ENCODE measurements at places on chromosomes 4 and X.

DNA sequence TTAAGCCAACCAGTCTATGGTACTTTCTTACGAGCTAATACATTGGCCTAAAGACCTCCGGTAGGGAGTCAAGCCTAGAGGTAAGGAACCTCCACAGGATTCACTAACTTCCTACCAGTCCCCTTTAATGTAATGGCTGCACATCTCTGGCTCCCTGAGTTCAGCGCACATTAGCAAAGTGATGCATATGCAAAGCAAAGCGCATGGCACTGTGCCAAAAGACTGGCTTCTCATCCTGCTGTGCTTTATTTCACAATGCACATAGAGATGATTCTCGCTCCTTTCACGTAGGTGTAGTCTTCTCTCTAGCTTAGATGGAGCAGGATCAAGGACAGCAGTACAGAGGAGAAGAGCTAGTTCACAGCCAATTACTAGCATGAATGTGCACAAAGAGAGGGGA is 14.6 kb upstream of the CLTRN start:
- DNase-seq = no peak

DNA sequence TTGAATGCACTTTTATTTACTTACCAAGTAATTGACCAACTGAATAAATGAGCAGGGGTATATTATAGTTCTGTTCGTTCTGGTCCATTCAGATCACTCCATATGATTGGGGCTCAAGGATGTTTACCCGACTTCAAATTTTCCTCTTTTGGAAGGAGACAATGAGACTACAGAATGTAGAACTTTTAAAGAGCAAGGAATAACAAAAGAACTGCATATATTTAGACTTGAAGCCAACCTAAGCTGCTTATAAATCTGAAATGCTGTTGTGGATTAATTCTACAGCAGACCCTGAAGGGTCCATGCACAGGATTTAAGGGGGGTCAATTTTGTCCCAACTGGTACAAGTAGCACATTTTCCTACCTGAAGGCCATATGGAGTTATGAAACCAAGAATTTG is 610.8 kb downstream of the RAB28 start:
- no peak for DNase-seq

GRCh38 chr4:112520598-112521122 is 4.7 kb upstream of the NEUROG2 start:
- no peak for DNase-seq

- no peak for DNase-seq
Measured at GRCh38 chr4:119659576-119659975, 31.0 kb upstream of the PDE5A start.

DNA sequence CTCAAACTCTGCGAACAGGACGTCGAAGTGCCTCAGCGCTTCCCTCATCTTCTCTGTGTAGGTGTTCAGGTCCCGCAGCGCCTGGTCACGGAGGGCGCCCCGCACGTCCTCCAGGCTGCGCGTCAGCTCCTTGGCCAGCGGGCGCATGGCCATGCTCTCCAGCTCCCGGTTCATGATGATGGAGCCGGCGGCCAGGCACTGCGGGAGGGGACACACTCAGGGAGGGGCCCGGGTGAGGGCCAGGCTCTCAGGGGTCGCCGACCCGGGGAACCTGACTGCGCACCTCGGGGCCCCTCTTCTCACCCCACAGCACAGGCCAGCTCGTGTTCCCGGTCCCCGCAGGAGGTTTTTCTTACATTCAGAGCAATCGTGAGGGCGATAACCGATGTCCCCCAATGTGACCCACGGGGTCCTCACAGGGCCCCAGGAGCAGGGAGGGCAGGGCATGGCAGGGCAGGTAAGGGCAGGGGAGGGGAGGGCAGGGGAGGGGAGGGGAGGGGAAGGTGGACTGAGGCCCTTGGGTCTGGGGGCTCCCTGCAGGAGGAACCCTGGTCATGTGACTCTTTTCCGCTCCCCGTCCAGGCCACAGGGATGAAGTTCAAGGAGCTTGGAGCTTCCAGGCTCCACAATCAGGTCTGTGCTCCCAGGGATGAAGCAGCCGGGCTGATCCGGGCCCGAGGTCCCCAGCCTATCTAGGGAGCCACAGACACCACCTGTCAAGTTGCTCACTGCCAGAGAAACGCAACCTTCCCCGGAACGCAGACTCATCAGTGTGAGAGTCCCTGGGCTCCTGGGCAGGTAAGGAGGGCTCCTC is 77.8 kb upstream of the MXD4 start:
- no peak for DNase-seq

- DNase-seq = no peak
Measured at GRCh38 chr4:105197777-105198176, 51.1 kb downstream of the TET2 start.

DNA sequence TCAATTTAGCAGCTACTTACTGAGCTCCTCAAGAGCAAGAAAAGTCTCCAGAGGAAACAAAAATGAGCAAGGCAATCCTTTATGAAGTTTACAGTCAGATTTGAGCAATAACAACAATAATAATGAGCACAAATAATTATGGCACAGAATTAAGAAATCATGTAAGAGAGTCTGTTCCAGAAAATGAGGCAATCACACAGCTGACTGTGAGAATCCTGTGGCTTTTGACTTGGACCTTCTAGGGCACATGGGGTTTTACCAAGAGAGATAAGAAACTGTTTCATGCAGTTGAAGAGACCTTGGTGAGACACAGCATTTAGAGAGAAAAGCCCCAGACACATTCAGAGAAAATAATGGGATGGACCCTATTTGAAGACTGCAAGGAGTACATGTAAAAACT is 362.6 kb upstream of the MAGEB2 start:
- no peak for DNase-seq

DNA sequence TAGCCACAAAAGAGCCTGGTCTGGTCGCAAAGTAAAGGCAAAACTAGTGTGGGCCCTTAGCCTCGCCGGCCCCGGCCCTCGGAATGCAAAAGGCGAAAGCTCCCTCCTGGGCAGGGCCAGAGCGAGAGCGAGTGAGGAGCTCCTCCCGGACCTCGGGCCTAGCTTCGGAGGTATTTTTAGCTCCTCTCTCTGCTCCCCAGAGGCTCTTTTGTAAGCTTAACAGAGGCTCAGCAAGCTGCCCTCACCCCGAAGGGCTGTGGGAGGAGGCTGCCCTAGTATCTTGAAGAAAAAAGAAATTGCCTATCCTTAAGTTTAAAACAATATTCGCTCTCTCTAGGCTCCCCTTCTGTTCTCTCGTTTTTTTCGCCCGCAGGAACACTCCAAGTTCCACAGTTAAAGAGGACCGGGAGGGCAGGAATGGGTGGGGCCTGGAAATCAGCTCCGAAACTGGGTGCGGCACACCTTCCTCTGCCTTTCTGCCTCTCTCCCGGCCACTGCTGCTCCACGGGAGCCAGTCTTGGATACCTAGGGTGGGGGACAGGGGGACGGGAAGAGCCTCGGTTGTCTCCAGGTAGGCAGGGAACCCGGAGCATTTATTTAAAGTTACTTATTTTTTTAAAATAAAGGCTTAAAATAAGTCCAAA is 12.1 kb downstream of the HAND2 start:
- DNase-seq = no peak

- no peak for DNase-seq
Measured at GRCh38 chr4:51859476-51860031, 16.6 kb downstream of the DCUN1D4 start.

DNA sequence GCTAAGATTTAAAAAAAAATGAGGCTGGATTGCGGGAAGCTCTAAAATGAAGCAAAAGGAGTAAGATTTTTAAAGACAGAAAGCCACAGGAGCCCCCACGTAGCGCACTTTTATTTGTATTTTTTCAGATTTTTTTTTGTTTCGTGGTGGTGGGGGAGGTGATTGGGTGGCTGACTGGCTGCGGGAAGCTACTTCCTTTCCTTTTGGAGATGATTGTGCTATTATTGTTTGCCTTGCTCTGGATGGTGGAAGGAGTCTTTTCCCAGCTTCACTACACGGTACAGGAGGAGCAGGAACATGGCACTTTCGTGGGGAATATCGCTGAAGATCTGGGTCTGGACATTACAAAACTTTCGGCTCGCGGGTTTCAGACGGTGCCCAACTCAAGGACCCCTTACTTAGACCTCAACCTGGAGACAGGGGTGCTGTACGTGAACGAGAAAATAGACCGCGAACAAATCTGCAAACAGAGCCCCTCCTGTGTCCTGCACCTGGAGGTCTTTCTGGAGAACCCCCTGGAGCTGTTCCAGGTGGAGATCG is 908 bp downstream of the PCDH10 start:
- no peak for DNase-seq

DNA sequence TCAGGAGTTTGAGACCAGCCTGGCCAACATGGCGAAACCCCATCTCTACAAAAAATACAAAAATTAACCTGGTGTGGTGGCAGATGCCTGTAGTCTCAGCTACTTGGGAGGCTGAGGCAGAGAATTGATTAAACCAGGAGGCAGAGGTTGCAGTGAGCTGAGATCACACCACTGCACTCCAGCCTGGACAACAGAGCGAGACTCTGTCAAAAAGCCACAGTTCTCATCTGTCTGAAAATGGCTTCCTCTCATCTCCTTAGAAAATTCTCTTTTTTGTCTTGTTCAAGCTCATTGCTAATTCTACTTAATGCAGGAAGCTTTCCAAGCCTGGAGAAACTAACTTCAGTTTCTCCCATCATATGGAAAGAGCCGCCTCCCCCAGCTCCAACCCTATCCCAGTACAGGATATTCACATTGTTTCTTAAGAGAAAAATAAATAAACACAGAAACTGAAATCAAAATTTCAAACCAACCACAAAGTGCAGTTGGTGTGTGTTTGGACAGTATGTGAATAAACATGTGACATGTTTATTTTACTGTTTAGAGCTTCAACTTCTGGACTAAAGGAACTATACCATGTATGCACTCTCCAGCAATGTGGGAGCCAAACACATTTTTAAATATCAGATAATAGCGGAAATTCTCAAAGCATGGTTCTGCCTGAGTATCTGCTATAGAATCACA is 55.0 kb upstream of the GAB1 start:
- no peak for DNase-seq

DNA sequence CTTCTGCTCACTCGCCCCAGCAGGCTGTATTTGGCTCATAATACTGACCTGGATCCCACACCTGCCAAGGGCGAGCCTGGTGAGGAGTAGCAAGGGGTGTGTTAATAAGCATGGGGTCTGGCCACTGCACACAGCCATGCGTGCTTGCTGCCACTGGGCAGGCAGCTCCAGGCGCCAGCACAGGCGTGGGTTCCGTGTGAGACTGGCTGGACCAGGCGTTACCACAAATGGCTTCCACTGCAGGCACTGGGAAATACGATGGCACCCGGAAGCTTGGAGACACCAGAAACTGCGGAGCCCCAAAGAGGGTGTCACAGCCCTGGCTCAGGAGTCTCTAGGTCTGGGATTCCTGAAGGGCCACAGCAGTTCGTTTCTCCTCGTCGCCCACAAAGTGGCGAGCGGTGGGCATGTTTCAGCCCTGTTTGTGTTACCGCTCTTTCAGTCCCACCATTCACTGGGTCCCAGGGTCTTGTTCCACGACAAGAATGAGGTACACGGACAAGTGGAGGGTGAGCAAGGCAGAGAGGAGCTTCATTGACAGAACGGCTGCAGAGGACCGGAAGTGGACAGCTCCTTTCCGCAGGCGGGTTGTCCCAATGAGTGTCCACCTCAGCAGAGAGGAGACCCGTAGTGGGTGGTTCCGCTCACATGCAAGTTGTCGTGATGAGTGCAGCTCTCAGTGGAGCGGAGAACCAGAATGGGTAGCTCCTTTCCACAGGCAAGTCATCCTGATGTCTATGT is 428.9 kb downstream of the EPHA5 start:
- DNase-seq = no peak

DNA sequence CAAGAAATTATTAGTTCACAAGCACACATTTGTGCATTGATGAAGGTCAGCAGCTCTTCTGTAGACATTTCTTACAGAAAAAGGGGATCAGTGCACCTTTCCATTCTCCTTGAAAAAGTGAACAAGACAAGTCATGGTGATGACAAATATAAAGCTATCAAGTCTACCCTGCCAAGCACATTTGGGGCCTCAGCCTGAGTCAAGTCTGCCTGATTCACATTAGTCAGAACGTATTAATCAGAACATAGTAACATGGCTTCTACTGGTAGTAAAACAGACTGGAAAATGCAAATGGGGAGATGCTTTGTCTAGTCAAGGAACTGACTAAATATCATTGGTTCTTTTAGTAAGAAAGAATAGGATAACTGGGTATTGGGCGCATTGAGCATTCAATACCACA is 2305.1 kb downstream of the PCDH7 start:
- no peak for DNase-seq

- DNase-seq = no peak
Measured at GRCh38 chrX:143500751-143501150, 16.5 kb downstream of the SPANXN3 start.

GRCh38 chr4:156084373-156084772 is 130.7 kb upstream of the CTSO start:
- no peak for DNase-seq

DNA sequence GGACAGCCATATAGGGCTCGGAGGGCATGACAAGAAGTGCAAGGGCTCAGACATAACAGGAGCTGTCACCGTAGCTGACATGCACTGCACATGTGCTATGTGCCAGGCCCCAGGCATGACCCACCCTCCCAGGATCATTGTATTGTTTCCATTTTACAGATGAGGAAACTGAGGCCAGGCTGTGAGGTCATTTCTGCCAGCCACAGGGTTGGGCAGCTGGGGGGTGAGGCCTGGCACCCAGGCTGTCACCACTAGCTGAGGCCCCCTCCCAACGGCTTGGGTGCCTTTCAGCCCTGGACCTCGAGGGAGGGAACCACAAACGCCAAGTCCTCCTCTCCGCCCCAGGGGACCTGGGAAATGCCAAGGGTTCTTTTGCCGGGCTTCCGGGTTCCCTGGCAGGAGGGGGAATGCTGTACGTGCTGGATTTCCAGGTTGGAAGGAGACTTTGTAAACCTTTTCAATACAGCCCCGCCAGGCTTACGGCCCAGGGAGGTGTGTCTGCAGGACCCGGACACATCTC is 12.6 kb downstream of the TREX2 start:
- no peak for DNase-seq

- DNase-seq = no peak
Measured at GRCh38 chr4:2482693-2483092, 13.8 kb downstream of the RNF4 start.

GRCh38 chrX:44039556-44039955 is 66.4 kb upstream of the NDP start:
- no peak for DNase-seq

DNA sequence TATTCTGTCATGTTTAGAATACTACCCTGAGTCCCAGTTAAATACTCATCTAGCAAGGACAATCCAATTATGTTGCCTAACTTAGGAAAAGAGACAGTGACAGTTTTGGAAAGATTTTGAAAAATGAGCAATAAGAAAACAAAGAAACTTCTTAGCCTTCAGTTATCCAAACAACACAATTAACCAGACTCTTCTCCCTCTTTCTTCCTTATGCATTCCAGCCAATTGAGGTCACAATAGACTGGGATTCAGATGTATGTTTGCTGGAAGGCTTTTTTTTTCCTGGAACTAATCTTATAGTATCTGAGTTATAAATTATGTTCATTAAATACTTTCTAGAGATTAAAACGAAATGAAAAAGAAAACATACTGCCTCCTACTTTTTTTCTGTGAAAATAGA is 109.6 kb downstream of the GUCY2F start:
- DNase-seq = no peak

Data from tibial nerve (tissue), 4 donors.